Bronchial epithelial cell (primary cell): ENCODE measurements at places on chromosomes 16 and 17.
A peak's percentile ranks its signal among the peaks of the same experiment; 100 is the strongest.

GRCh38 chr16:82832821-82833220 lies 206.1 kb downstream of the CDH13 start:
- no peak for DNase-seq

- no peak for DNase-seq
These were observed 16.3 kb downstream of the CTRB1 start for GRCh38 chr16:75234856-75235696.

- DNase-seq = no peak
These were observed 12.0 kb downstream of the ACE start for GRCh38 chr17:63488851-63489250.

- no peak for DNase-seq
These were observed 137.9 kb downstream of the GSG1L start for GRCh38 chr16:27925612-27926011.

DNA sequence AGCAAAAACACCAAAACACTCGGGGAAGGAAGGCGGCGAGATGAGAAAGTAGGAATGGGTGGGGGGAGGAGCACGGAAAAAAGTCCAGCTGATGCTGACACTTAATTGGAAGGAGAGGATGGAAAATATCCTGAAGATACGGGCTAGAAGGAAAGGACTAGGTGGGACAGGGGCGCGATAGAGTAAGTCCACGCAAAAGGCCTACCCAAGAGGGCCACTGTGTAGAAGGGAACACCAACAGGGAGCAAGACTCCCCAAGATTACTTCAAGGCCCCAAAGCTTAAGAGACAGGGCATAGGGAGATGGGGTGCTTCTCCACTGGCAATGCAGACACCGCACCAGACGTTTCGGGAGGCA lies 736 bp downstream of the APPBP2 start:
- DNase-seq = peak; percentile 15

DNA sequence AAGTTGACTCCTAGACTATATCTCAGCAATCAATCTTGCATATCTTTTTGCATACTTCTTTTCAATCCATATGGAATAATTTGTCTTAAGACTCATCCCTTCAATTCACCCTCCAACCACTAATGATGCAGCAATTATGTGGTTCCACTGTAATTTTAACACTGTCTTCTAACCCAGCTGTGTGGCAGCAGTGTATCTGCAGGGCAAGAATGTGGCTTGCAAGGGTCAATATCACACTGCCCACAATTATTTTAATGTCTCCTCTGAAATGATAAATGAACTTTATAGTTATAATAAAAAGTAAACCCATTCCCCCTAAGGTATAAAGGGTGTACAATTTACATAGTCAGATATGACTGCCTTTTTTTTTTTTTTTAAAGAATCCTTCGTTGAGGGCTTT lies 48.6 kb downstream of the FTO start:
- DNase-seq = no peak

DNA sequence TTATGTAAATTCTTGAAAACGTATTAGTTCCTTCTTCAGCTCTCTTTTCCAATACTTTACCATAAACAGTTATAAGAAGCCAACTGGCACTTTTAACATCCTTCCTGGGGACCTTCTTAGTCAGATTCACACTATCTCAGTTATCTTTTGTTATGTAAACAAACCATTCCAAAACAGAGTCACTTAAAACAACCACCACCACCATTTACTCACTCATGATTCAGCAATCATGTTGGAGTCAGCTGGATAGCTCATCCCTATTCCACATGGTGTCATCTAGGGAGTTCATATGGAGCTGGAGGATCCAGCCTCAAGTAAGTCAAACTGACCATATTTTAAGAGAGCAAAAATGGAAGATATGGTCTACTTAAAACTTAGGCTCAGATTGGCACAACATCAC lies 240.3 kb upstream of the IRX3 start:
- peak; percentile 35 for DNase-seq

DNA sequence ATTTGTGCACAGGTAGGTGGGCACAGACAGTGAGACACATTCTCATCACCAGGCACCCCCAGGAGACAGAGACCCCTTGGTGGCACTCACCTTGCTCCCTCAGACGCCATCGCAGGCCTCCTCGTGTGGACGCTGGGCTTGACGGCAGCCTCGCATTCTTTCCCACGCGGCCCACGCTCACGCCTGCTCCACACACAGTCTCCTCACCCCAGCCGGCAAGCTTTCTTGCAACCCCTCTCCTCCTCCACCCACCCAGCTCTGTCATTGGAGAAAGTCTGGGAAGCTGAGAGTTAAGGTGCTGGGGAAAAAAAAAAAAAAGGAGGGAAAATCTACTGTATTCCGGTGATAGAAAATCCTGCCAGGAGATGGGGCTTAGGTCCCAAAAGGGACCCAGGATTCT lies 14.8 kb downstream of the SGCA start:
- no peak for DNase-seq

GRCh38 chr17:45784741-45785479 lies 790 bp downstream of the CRHR1 start:
- no peak for DNase-seq

DNA sequence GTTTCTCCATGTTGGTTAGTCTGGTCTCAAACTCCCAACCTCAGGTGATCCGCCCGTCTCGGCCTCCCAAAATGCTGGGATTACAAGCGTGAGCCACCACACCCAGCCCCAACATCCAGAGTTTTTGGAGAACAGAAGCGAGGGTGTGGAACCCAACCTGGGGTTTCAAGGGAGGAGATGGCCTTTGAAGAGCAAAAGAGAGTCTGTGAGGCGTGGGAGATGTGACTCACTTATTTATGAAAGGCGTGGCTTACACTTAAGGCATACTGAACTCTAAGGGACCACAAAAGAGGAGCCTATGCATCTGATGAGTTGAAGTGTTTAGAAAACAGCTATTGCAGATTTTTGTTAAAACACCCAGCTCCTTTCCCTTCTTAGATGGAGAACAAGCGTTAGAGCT lies 18.9 kb downstream of the ARSG start:
- peak; percentile 41 for DNase-seq
